Ascending aorta (tissue), 2 donors: ENCODE measurements at places on chromosomes 5 and 9.
A peak's percentile ranks its signal among the peaks of the same experiment; 100 is the strongest.

DNA sequence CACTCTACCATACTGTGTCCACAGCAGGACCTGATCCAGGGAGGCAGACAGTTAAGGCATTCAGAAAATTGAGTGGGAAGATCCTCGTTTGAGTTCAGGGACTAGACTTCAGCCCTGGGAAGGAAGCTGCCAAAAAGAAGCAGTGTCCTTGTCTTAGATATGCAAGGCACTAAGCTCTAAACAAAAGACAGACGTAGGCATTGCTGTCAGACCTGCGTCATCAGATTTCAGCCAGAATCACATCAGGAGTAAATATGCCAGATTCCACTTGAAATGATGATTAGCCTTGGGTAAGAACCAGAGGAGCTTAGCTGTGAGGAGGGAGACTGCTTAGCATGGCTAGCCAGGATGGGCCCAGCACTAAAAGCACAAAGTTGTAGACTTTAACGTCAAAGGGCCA is 56.7 kb downstream of the MAMDC2 start:
- no peaks in the 10 kb centered on the region for H3K36me3 ChIP-seq
- no peaks in the 10 kb centered on the region for H3K27me3 ChIP-seq
- H3K4me1 ChIP-seq: no peaks in the 10 kb centered on the region
- DNase-seq: no peak

GRCh38 chr9:127568618-127568970 is 43.5 kb upstream of the STXBP1 start:
- H3K4me3 ChIP-seq: peak overlapping the region; percentile 99
- H3K4me1 ChIP-seq: peaks cover 19% of the 10 kb centered on the region
- peak overlapping the region; percentile 96 for H3K27ac ChIP-seq
- no peaks in the 10 kb centered on the region for H3K27me3 ChIP-seq

GRCh38 chr5:171457208-171457981 is 37.9 kb downstream of the FGF18 start:
- no peaks in the 10 kb centered on the region for H3K36me3 ChIP-seq
- H3K4me1 ChIP-seq: no peaks in the 10 kb centered on the region
- no peak overlapping the region for H3K27ac ChIP-seq
- DNase-seq: no peak
- H3K27me3 ChIP-seq: no peaks in the 10 kb centered on the region

- H3K27ac ChIP-seq: peak overlapping the region; percentile 91
- DNase-seq: no peak
- peaks cover 5% of the 10 kb centered on the region for H3K4me1 ChIP-seq
- no peaks in the 10 kb centered on the region for H3K36me3 ChIP-seq
- no peak overlapping the region for H3K4me3 ChIP-seq
- no peaks in the 10 kb centered on the region for H3K27me3 ChIP-seq
These were observed 7.9 kb downstream of the C9orf50 start for GRCh38 chr9:129612815-129613519.

- H3K4me3 ChIP-seq: no peak overlapping the region
- DNase-seq: no peak
- no peaks in the 10 kb centered on the region for H3K4me1 ChIP-seq
- no peak overlapping the region for H3K27ac ChIP-seq
- no peaks in the 10 kb centered on the region for H3K36me3 ChIP-seq
These were observed 104.3 kb downstream of the PIK3R1 start for GRCh38 chr5:68319706-68320412.

GRCh38 chr5:90484540-90484939 is 9.9 kb downstream of the POLR3G start:
- H3K27me3 ChIP-seq: no peaks in the 10 kb centered on the region
- H3K4me3 ChIP-seq: no peak overlapping the region
- H3K4me1 ChIP-seq: no peaks in the 10 kb centered on the region

DNA sequence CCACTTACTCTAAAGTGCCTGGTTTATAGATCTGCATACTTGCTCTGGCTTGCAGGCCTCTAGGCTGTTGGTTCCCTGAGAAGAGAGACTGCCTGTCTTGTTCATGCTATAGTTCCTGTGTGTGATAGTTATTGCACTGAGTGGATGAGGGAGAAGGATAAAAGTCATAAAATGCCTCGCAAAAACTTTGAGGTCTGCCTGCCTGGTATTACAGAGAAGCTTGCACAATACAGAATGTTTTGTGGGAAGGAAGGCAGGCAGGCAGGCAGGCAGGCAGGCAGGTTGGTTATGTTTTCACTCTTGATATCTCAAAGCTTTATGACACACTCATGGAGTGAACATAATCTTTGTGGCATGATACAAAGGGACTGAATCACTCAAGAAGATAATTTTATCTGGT is 287.1 kb downstream of the SLIT3 start:
- H3K36me3 ChIP-seq: no peaks in the 10 kb centered on the region
- no peak for DNase-seq
- no peak overlapping the region for H3K4me3 ChIP-seq
- H3K27ac ChIP-seq: no peak overlapping the region

DNA sequence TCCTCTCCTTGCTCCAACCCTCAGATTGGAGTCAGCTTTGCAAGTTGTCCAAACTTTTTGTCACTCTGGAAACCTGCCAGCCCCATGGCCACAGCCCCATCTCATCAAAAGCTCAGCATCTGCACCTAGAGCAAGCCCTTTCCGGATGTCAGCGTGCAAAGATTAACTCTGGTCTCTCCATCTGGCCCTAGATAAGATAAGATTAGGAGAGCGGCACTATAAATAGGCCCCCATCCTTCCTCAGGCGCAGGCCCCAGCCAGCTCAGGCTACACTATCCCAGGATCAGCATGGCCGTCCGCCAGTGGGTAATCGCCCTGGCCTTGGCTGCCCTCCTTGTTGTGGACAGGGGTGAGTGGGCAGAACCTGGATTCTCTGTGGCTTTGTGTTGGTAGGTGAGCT is at the start of gene SPINK4:
SPINK4 (plus strand) TSS at position 247 of the 400 bp plus-strand sequence; CDS start at position 289, 42 bp downstream.
- H3K27ac ChIP-seq: no peak within 1 kb of the TSS
- no peak within 1 kb of the TSS for H3K4me3 ChIP-seq
- no peaks in the 10 kb centered on the region for H3K4me1 ChIP-seq
- no peaks in the 10 kb centered on the region for H3K36me3 ChIP-seq
